T-helper 9 cell (primary cell): ENCODE measurements at places on chromosomes 13 and 19.

DNA sequence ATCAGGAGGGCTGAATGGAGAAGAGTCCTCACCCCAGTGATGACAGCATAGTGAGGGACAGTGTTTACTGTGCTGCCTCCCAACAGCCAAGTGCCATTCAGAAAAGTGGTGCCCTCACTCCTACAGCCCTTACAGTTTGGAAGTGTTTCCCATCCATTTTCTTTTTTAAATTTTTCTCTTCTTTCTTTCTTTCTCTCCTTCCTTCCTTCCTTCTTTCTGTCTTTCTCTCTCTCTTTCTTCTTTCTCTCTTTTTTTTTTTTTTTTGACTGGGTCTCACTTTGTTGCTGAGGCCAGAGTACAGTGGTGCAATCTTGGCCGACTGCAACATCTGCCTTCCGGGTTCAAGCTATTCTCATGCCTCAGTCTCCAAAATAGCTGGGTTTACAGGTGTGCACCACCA, 755.3 kb downstream of the UQCRFS1 start:
- DNase-seq = no peak

- DNase-seq = no peak
These were observed 4.5 kb upstream of the SIGLEC9 start for GRCh38 chr19:51120160-51120559.

GRCh38 chr13:113465300-113465699, 12.0 kb upstream of the ADPRHL1 start:
- no peak for DNase-seq

DNA sequence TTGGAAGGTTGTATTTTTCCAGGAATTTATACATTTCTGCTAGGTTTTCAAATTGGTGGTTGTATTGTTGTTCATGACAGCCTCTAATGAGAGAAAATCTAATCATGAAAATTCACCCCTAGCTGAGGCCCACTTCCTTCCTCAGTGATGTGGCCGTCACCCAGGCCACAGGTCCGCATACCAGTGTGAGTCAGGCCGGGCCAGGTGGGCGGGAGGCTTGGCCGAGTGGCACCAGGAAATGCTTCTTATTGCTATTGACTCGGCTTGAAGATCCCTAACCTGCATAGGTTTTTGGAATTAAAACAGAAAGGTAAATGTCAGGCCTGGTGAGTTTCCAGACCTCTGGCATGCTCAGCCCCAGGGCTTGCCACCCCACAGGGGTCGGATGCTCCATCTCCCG, 88.7 kb downstream of the SCGB2B2 start:
- DNase-seq = no peak

DNA sequence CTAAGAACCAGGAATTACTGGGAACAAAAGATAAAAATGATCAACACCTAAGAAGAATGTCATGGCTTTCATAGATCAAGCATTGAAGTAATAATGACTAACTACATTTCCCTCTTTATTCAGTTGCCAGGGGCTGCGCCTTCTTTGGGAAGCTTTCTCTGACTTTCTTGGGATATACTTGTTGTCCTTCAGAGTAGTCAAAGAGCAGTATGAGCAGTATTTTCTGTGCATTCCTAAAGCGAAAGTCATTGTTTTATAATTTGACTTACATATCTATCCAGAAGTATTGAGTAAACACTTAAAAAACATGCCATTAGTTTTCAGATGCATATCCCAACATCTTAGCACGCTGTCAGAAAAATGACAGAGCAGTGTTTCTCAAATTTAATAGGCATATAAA, 2412.4 kb downstream of the PCDH9 start:
- DNase-seq = no peak

DNA sequence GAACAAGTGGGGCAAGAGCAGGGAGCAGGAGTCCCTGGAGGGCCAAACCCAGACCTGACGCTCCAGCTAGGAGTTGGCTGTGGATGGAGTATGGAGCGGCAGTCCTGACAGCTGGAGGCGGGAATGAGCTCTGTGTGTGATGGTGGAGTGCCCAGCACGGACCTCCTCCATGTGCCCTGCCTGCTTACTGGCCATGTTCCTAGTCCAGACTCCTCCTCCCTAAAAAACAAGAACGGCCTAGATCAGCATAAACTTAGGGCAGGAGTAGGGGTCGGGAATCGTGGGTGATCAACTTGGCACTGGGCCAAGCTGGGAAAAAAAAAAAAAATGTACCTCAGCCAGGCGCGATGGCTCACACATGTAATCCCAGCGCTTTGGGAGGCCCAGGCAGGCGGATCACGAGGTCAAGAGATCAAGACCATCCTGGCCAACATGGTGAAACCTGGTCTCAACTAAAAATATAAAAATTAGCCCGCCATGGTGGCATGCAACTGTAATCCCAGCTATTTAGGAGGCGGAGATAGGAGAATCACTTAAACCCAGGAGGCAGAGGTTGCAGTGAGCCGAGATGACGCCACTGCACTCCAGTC, 29.5 kb downstream of the LTBP4 start:
- DNase-seq = no peak

DNA sequence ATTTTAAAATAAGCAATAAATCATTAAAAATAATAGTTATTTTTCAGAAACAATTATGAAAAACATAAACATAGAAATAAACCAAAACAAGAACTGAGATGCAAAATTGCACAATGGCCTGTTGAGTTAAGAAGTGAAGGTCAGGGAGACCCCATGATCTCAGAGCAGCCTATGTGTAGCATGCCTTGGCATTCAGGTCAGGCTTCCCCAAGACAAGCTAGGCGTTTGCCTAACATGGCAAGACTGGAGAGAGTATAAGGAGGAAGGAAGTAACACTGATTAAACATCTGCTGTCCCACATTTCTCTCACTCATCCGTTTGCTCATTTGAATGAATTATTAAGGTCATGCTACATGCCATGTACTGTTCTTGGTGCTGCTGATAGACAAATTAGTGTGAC, 291.8 kb downstream of the TSHZ3 start:
- no peak for DNase-seq

DNA sequence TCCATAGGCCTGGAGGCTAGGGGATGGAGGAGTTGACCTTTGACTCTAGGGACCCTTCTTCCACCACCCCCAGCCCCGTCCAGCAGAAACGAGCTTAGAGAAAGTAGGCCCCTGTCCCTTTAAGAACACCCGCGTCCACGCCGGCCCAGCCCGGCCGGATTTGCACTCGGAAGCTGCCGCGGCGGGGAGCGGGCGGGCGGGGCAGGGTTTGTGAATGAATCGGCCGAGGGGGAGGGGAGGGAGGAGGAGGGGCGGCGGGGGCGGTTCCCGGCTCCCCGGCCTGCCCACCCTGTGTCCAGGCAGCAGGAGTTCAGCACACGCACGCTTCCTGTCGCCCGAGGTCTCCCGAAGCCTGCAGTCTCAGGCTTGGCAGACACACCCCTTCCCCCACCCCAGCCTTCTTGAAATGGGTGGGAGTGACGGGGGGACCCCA, 1.5 kb downstream of the UNC13A start:
- no peak for DNase-seq

GRCh38 chr13:77522444-77522843, 13.1 kb upstream of the SCEL start:
- DNase-seq = no peak

GRCh38 chr13:79646880-79647279, 165.9 kb downstream of the NDFIP2 start:
- DNase-seq = no peak

DNA sequence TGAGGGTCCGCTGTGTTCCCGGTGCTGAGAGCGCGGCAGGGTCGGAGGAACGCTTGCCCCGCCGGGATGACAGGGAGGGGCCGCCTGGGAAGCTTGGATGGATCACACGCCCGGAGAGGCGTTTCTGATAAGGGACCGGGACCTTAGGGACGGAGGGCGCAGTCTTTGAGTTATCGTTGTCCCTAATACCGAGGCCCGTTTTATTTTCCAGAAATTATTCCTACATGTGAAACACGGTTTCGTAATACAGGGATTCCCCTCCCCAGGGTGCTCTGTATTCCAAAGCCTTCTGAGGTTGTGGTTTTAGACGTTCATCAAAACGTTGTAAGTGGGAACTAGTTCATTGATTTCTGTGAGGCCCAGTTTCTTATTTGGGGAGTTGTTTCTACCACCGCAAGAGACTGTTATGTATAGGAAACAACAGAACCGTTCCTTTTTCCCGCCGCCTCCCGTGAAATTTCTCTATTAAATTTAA, 752 bp downstream of the PDCD5 start:
- no peak for DNase-seq

- no peak for DNase-seq
These were observed 10.5 kb downstream of the MTMR6 start for GRCh38 chr13:25276748-25277147.

DNA sequence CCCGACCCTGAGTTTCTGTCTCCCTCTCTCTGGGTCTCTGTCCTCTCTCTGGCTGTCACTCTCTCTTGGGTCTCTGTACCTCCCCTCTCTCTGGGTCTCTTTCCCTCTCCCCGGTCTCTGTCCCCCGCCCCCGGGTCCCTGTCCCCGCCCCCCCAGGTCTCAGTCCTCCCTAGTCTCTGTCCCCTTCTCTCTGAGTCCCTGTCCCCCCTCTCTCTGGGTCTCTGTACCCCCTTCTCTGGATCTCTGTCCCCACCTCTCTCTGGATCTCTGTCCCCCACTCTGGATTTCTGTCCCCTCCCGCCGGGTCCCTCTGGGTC, 2.3 kb upstream of the FTL start:
- no peak for DNase-seq
